ENCODE measurements at places on chromosomes 3 and 15.

- no peak for DNase-seq
These were observed 242.8 kb upstream of the ICE2 start for GRCh38 chr15:60721707-60722106.

GRCh38 chr3:106440672-106441071 is 571.9 kb upstream of the CBLB start:
- DNase-seq = no peak

DNA sequence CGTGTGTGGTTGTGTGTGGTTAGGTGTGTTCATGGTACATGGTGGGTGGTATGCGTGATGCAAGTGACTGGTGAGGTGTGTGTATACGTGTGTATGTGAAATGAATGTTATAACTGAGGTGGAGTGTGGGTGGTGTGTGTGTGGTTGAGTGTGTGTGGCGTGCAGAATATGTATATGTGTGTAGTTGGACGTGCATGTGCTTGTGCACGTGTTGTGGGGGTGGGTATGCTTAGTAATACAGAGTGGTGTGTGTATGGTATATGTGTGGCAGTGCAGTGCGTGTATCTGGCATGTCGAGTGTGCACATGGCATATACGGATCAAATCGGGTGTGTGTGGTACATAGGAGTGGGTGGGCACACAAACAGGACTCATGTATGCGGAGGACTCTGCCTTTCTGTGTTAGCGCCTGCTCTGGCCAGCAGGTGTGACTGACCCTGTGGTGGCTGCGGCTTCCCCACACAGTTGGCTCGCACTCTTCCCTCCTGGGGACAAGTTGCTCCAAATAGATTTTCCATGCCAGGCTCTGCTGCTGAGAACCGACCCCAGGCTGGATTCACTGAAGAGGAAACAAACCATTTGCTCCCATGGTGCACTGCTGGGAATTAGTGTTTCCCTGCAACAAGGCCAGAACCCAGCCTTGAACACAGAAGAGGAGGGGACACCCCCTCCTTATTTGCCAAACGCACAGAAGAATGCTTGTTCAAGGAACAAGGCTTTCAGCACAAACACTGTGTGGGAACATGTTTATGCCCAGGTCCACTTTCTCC is 1.2 kb upstream of the C3orf70 start:
- no peak for DNase-seq

DNA sequence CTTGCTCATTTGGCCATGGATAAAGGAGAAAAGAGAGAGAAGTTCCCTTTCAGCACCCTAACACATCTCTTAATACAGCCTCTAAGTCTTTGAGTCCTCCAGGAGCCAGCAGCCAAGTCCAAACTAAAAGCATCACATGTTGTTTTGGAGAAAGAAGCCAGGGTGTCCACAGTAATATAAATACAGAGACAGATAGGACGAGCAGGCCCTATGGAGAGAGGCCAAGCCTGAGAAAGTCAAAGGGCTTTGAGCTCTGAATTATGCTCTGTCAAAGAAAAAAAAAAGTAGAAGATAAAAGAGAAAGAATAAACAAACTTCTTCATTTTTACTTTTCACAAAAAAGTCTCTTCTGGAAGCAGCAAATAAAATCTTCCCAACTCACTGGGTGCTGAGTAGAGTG is 92.4 kb upstream of the THBS1 start:
- DNase-seq = no peak

DNA sequence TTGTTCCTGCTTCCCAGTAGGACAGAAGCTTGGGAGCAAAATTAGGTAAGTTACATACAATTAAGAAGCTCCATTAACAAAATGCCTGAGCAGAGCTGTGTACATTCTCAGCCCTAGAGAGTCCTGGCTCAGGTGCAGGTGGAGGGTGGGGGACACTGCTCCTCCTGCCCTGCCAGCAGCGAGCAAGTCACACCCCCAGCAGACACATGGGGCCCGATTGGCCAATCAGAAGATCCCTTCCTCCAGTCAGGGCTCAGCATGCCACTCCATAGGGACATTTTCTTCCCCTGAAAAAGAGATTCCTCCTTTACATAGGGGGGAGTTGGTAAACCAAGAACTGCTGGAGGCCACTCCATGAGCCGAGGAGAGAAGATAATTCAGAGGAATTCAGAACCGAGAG is 62.1 kb downstream of the PLXNA1 start:
- DNase-seq = no peak

Measured in stimulated activated CD4-positive, alpha-beta T cell treated with anti-CD3 and anti-CD28 coated beads, Interleukin-12 subunit alpha, Interleukin-12 subunit beta, amount 100 ng/mL, for 24 hours (primary cell).